ENCODE measurements at places on chromosomes 3 and 15. TPM values are rescaled to one million over a fixed set of nuclear protein-coding genes. Genes with fewer than 3 reads are reported as not detected.

The PAQR5 gene
- not detected for total RNA-seq

The C3orf33 gene
- total RNA-seq, result 1.1 TPM

GRCh38 chr15:94110476-94111130 is 120.8 kb upstream of the MCTP2 start:
- no peak for DNase-seq

The TRH gene
- not detected for total RNA-seq

DNA sequence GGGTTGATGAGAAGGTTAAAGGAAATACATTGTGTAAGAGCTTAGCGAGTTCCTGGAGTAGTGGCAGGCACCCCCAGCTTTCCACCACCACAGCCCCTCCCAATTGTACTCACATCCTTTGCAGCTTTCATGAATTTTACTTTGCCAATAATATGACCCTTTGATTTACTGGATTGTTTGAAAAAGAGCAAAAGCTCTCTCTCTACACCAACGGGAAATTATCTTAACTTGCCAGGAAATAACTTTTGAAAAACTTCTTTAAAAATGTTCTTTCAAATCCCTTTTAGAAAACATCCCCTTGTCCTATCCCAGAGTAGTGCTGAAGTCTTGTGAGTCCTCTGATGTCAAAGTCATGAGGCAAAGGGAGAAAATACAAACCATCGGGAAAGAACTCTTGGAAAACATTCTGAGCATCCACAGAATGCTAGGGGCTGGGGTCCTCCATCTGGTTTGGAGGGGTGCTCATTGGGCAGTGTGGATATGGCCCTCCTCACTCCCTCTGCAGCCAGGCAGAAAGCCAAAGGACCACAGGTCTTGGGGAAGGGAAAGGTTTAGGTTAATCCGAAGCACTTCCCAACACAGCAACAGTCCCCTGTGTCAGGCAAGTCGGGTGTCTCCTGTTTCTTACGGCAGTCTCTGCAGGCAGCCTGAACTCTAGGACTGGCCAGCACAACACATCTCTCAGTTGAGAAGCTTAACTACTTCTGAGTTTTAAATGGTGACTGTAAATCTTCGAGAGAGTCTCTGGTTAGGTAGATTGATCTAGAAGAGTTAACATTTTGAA is 36.5 kb downstream of the BOC start:
- no peak for DNase-seq

- no peak for DNase-seq
These were observed 982 bp downstream of the TAGLN3 start for GRCh38 chr3:111999484-112000324.

- DNase-seq, result no peak
These were observed 44.8 kb upstream of the ATP2C1 start for GRCh38 chr3:130849091-130849552.

GRCh38 chr3:25854635-25855034 is 64.7 kb downstream of the OXSM start:
- no peak for DNase-seq
